ENCODE measurements at places on chromosomes 7 and 10.

DNA sequence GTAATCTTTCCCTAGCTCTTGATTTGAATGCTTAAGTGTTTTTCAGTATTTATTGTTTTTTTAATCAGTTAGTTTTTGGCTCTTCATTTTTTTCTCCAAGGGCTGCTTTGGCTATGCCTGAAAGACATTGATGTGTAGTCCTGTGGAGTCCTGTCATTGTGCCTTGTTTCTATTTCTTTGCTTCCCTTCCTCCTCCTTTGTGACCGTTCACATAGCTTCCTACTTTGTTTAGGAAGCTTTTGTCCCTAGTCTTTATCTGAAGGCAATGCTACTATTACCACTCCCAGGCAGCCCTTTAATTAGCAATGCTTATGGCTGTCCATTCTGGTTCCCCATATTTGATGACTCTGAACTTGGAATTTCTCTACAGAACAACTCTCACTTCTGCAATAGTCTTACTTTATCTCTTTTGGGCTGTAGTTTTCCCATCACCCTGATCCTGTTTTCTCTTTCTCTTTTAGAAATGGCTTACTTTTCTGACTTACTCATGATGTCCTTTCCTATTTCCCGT, 39.9 kb downstream of the ADCYAP1R1 start:
- DNase-seq = no peak

DNA sequence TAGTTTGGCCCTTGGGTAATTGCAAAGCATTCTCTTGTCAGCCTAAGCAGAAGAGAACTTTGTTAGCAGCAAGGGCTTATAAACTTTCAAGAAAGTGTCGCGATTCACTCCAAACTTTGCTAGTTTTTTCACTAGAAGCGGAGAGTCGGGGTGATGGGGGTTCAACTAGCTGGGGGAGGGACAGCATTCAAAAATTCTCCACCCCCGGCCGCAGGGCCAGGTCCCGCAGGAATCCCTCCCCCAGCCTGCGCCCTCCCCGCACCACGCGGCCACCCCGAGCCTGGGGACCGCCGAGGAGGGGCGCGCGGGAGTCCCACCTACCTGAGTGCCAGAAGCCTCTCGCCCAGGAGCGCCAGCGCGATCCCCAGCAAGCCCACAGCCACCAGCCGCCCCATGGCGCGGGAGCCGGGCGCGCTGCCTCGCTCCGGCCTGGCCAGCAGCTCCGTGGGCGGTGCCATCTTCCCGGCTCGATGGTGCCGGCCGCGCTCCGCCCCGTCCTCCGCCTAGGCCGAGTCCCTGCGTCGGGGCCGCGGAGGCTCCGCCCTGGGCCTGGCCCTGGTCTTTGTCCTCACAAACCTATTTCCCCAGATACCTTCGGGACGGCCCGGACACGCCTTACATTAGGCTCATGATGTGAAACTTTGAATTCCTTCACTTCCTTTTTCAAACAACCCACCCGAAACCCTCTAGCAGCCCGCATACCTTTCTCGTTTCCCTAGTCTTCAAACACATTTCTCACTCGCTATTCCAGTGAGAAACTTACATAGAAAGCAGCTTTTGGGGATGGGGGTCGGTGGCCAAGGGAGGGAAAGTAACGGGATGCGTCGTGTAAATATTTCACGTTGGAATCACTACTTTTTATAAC, at the start of gene PON2:
Gene PON2 (minus strand): TSS at position 472 of the 865 bp plus-strand sequence. CDS start 77 bp downstream, at position 395.
- peak; percentile 45 for DNase-seq

DNA sequence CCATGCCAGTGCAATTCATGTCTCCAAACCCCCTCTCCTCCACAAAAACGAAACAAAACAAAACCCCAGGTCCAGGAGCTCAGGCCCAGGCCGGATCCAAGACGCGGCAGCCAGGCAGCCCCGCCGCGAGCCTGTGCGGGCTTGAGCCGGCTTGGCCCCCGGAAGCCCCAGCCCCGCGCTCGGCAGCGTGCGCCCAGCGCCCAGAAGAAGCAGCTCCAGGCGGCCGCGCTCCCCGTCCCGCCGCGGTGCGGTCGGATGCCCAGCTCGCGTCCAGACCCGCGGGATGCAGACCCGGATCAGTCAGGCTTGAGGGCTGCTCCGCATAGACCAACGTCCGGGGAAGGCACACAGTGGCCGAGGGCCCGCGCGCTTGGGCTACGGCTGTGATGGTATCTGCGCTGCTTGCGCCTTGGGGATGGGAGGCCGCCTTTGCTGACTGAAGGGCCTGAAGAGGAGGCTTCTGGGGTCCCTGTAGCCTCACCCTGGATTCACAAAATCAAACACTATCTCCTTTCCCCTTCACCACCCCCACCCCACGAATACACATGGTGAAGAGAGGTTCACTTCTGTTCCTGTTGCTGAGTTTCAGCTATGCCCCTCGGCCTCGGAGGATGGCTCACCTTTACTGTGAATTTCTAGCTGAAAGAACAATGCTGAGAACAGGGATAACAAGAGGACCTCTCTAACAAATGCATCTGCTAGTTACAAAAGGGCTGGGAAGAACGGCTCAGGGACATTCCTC, 79.9 kb upstream of the EN2 start:
- no peak for DNase-seq

- DNase-seq = no peak
These were observed 62.8 kb downstream of the ZRANB1 start for GRCh38 chr10:125004571-125005311.

DNA sequence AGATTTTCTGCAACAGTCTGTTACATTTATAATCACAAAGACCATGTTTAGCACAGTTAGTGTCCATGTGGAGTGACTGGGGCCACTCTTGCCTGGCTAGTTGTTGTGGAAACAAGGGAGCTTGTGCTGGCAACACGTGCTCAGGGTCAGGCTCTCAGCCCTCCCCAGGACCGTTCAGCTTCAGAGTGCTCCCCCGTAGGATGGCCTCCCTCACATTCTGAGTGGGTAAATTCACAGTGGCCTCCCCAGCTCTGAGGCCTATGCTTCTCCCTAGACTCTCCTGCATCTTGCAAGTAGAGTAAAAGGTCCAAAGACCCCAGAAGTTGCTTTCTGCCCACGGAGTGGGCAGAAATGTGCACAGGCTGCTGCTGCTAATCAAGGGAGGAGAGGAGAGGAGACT, 122.3 kb downstream of the ADCY1 start:
- peak; percentile 1 for DNase-seq

GRCh38 chr10:35882422-35883150, 240.5 kb upstream of the FZD8 start:
- no peak for DNase-seq

GRCh38 chr10:99523251-99523773, 9.4 kb upstream of the NKX2-3 start:
- no peak for DNase-seq

DNA sequence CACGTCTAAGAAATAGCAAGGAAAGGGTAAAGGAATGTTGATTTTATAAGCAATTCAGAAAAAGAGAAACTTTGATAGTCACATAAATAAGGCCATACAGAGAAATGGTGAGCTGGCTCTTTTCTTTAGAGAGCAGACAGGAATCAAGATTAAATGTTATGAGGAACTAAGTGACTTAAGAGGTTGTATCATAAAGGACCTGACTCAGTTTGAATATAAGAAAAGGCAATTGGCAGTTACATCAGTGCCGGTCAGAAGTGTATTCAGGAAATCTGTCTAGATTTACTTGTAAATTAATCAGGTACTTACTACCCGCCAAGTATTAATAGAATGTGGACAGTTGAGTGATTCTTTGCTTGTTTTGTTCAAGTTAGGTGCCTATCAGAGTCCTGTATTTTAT, 2.1 kb downstream of the MRPL32 start:
- DNase-seq = no peak

- no peak for DNase-seq
These were observed 149.0 kb downstream of the TNS3 start for GRCh38 chr7:47432671-47433563.

- DNase-seq = no peak
These were observed 9.4 kb downstream of the GPR22 start for GRCh38 chr7:107479303-107479702.
